ENCODE measurements at places on chromosomes 2 and 18.

DNA sequence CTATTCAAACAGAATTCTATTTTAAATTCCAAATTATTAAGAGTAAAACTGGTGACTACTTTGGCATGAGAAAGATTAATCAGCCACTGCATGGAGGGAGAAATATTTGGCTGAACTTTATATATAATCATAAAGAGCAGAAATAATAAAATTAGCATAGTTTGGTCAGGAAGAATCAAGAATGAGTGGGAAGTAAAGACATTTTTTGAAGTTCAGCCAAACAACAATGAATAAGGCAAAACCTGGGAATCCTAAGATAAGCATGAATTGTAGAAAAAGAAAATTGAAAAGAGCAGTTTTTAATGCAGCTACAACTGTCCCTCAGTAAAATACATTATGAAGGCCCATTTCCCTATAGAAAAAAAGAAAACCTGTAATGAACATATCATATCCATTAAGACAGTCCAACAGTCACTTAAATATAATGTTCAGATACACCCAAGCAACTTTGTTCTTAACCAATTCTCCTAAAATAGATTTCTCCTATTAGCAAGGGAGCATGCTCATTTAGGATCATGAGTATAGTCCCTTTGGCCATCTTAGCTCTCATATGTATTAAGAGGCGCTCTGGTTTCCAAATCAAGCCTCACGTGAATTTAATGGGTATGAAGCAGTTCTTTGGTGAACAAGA, 6.5 kb downstream of the TMEM17 start:
- DNase-seq, result no peak

- DNase-seq, result no peak
Measured at GRCh38 chr2:201383136-201383535, 26.0 kb upstream of the FLACC1 start.

- no peak for DNase-seq
Measured at GRCh38 chr2:64015898-64016297, 3.3 kb downstream of the VPS54 start.

DNA sequence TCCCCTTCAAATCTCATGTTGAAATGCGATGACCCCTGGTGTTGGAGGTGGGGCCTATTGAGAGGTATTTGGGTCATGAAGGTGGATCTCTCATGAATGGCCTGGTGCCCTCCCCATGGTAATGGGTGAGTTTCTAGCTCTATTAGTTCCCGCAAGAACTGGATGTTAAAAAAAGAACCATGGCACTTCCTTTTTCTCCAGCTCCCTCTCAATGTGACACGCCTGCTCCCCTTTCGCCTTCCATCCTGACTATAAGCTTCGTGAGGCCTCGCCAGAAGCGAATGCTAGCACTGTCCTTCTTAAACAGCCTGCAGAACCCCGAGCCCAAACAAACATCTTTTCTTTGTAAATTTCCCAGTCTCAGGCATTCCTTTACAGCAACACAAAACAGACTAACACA, 303.2 kb upstream of the REV1 start:
- no peak for DNase-seq

GRCh38 chr2:222919841-222920526, 59.1 kb downstream of the ACSL3 start:
- no peak for DNase-seq

DNA sequence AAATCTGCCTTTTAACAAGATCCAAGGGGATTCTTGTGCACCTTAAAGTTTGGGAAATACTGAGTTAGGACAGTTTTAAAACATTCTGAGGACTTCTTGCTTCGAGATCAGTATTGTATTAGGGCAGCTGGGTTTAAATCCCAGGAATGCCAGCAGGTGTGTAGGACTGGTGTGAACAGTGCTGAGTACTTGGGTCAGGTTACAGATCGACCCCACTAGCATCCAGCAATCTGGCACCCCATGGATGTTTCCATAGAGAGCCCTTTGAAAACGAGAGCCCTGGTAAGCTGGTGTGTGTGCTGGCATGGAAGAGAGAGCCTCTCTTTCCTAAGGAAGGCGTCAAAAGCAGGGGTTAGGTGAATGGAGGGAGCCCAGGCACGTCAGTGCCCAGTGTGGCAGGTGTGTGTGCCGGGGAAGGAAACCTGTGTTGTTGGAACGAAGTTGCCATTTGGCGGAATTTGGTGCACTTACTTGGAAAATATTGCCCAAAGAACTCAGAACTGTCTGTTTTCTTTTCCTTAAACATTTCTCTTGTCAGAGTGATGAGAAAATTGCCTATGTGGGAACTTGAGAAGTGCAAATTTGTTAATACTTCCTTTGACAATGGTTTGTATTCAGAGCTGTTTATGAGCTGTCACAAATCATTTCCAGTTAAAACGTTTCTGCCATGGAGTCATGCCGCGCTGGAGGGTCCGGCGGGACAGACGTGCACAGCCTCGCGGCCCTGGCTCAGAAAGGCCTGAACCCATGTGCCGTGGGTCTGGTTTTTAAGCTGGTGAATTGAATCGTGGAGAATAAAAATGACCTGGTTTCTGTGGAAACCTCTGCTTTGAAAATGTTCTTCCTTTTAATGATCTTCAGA, 38.1 kb downstream of the LDLRAD4 start:
- DNase-seq, result no peak

- DNase-seq, result no peak
Measured at GRCh38 chr2:238285653-238286082, 2.7 kb downstream of the PER2 start.

DNA sequence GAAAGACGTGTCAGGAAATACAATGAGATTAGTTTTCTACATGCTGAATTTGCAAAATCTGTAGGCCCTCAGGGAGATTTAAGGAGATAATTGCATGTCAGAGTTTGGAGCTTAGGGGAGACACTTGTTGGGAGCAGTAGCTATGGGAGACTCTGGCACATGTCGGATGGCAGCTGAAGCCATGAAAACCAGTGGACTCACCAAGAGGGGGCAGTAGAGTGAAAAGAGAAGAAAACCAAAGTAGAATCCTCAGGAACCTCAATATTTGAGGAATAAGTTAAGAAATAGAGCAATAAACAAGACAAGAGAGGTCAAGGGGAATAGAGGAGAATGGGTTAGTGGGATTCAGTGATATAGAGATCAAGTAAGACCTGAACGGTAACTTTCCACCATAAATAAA, 24.8 kb downstream of the RUFY4 start:
- DNase-seq, result no peak

GRCh38 chr2:202023198-202023903, 10.3 kb upstream of the FZD7 start:
- no peak for DNase-seq

- DNase-seq, result no peak
Measured at GRCh38 chr2:228140934-228141528, 40.5 kb downstream of the SPHKAP start.

GRCh38 chr18:55007602-55008001, 48.3 kb upstream of the CCDC68 start:
- DNase-seq, result no peak

GRCh38 chr2:46364797-46365457, 67.7 kb downstream of the EPAS1 start:
- DNase-seq, result no peak

DNA sequence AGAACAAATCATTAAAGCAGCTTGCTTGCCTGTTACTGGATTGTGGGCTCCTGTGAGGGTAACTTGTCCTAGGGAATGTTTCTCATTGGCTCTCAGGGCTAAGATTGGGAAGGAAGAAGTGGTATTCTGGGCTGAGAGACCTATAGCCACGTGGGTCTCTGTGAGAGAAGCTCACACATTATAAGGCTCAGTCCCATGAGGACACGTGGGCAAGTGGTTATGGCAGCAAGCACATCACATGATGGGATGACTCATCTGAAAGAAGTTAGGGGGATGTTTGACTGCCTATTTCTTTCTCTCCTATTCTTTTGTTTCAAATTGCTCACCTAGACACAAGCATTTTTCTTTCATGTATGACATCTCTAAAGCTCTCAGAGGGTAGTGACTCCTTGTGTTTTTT, 418.0 kb upstream of the ST6GAL2 start:
- no peak for DNase-seq

- peak; percentile 20 for DNase-seq
Measured at GRCh38 chr2:205885492-205886099, 200.4 kb downstream of the INO80D start.

DNA sequence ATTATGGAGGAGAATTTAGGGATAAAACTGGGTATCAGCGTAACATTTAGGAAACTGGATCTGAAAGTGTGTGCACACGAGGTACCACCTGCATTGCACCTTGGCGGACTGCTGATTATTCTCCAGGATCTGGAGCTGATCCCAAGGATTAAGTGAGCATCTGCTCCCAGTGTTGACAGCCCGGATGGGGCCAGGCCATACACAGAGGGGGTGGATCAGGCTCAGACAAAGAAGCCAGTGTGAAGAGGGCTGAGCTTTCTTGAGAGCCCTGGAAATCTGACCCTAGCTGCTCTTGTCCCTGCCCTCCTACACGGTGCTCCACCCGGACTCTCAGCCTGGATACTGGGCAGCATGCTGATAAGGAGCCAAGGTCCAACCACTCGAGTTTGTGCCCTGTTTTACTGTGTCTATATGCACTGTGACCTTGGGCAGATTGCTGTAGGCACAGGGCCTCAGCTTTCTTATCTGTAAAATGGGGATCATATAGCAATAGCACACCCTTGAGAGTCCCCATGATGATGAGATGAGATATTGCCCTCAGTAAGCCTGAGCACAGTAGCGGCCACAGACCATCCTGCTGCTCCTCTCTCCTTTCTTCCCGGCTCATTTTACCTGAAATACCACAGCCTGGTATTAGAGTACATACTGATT, 396.8 kb upstream of the CELF4 start:
- no peak for DNase-seq
